ENCODE measurements at places on chromosomes 2 and 18.
A peak's percentile ranks its signal among the peaks of the same experiment; 100 is the strongest.

GRCh38 chr2:233967164-233967563, 50.0 kb downstream of the TRPM8 start:
- no peak for DNase-seq

DNA sequence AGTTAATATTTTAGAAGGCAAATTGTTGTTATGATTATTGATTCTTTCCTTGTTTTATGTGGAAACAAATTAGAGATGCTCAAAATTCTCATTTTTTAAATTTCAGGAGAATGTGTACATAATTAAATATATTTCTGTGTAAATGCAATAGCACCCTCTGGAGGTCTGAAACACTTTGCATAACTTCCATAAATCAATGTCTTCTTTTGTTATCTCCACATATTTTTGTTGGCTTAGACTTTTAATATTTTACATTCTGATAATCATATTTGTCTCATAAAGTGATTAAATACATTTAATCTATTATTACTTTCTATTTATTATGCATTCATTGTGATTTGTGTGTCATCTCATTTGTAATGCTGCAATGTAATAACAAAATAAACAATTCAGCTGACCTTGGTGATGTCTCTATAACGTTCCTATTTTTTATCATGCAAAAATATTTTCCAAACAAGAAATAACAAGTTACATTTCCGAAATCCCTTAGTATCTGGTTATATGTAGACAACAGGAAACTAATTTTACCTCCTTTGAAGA, 201.8 kb upstream of the GALNT5 start:
- no peak for DNase-seq

GRCh38 chr2:2243666-2244065, 87.4 kb downstream of the MYT1L start:
- DNase-seq, result no peak

DNA sequence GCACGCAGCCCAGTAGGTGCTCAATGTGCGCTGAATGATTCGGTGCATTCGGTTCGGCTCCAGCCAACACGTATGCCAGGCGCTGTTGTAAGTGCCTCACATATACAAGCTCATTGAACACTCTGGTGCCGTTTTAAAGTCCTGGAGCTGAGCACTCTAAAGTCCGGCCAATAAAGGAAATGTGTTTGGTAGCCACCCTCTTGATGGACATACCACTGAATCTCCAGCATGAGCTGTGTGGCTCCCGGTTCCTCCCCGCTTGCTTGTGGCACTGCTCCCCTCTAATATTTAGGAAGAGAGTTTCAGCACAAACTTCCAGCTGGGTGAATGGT, 112.1 kb downstream of the MCFD2 start:
- no peak for DNase-seq

DNA sequence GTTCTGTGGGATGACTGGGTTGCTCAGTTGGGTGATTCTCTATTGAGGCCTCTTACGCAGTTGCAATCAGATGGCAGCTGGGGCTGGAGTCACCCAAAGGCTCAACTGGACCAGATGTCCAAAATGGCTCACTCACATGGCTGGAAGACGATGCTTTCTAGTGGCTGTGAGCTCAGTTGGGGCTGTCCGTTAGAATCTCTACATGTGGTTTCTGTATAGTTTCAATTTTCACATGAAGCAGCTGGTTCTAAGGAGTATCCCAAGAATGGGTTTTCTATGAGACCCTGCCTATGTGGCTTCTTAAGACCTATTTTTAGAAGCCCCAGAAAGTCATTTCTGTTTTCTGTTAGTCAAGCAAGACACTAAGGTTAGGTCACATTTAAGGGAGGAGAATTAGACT, 4.4 kb downstream of the XRCC5 start:
- DNase-seq, result no peak

- no peak for DNase-seq
These were observed 16.0 kb upstream of the SNORC start for GRCh38 chr2:232854082-232854481.

GRCh38 chr18:9671214-9671613, 36.9 kb upstream of the RAB31 start:
- DNase-seq, result no peak

GRCh38 chr2:31384351-31384750, 30.2 kb downstream of the XDH start:
- no peak for DNase-seq

- DNase-seq, result peak; percentile 46
These were observed 77.2 kb upstream of the HPCAL1 start for GRCh38 chr2:10225291-10226037.

GRCh38 chr2:10405448-10405847, 42.7 kb downstream of the ODC1 start:
- DNase-seq, result no peak

GRCh38 chr2:230327418-230328154, 593 bp downstream of the SP140L start:
- no peak for DNase-seq

DNA sequence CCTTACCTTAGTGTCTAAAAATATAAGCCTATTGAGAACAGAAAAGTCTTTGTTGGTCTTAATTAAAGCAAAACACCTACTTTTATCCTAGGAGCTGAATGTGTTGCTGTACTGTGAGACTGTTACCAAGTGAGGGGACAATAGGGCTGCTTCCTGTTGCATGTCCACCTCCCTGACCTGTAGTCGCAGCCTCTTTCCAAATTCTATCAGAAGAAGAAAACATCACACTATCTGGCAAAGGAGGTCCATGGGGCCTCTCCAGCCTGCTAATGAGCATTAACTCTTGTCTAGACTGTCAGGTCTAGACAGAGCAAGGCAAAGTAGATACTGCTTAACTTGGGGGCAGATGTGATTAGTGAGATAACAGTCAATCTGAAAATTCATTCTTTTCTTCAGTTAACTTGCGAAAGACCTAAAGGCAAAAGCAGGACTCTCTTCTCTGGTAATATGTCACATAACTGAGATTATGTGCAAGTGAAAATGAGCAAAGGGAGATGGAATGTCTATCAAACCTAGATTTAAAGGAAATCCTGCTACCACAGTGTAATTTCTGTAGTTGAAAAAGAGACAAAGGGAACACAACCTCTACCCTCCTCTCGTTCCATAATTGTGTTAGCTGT, 66.9 kb downstream of the CDH20 start:
- DNase-seq, result no peak

DNA sequence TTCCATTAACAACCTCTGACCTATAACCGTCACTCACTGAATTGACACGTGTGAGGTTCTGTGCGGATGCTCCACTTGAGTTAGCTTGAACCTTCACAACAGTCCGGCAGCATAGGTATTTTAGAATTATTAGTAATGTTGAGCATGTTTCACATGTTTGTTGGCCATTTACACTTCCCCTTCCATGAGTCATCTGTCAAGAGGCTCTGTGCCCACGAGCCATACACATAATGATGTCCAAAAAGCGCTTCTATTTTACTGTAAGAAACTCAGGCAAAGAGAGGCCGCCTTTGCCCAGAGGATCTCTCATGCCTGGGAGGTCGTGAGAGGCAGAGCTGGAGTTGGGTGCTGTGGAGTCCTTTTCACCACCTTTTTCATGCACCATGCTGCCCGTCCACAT, 28.9 kb upstream of the TMEM214 start:
- DNase-seq, result no peak

DNA sequence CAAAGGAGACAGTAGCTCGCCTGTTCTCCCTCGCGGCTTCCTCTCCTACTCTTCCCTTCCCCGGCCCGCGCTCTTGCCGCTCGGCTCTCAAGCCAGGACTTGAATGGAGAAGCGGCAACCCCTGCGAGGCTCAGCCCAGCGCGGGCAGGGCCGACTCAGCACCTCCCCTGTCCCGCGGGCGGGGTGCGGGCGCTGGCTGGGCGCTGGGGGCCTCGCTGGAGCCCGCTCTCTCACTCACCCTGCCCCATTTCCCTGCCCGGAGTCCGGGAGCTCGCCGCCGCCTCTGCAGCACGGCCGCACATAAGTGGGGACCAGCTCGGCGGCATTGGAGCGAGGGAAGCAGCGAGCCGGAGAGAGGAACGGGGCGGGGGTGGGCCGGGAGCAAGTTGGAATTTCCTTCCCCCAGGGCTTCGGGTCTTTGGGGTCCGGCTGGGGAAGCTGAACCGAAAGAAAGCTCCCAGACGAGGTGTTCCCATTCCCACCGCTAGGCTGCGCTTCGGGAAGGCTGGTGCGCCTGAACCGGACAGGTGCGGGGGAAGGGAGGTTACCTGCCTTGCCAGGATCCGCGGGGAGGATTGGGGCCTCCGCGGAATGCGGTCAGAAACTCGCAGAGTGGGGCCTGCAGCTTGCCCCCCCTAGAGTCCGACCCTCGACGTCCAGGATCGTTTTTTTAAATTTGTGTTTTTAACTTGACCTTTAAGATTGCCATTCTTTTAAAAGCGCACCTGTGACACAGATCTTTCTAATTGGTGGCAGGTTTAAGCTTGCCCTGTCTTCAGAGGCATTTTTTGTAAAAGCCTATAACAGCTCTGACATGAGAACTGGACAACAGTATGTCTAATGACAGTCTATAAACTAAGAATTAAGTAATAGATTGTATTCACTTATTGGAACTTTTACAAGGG, at the start of gene COBLL1:
Gene COBLL1, minus strand, starts transcription at position 105 of the 905 bp plus-strand sequence. CDS start 627 bp downstream, outside the sequence.
- DNase-seq, result peak; percentile 90

GRCh38 chr2:219544567-219544966, 739 bp downstream of the TMEM198 start:
- DNase-seq, result no peak

DNA sequence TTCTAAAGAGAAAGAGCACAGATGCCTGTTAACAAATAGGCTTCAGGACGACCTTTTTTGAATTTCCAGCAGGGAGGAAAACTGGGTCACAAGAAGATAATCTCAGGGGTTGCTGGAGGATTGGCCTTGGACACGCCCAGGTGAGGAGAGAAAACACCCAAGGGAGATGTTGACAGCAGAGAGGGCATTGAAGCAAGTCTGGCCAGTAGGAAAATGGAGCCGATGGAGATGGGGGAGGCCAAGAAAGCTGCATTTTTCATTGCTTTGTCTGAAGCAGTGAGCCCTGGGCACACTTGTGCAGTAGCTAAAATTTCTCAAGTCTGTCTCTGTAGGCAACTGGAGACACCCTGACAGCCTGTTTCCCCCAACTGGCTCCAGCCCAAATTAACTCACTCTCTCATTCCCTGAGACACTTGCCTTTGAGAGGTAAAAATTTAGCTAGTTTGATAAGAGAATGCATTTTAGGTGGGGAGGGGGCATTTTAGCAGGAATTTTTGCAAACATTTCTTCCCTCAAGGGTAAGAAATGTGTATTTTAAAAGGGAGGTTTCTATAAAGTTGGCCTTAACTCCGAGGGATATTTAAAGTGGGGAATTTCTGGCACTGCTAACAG, 165.5 kb downstream of the TGIF1 start:
- no peak for DNase-seq

- peak; percentile 57 for DNase-seq
These were observed 114.5 kb downstream of the LOXHD1 start for GRCh38 chr18:46542545-46542944.

- DNase-seq, result no peak
These were observed 165.1 kb downstream of the FMNL2 start for GRCh38 chr2:152499896-152500735.

DNA sequence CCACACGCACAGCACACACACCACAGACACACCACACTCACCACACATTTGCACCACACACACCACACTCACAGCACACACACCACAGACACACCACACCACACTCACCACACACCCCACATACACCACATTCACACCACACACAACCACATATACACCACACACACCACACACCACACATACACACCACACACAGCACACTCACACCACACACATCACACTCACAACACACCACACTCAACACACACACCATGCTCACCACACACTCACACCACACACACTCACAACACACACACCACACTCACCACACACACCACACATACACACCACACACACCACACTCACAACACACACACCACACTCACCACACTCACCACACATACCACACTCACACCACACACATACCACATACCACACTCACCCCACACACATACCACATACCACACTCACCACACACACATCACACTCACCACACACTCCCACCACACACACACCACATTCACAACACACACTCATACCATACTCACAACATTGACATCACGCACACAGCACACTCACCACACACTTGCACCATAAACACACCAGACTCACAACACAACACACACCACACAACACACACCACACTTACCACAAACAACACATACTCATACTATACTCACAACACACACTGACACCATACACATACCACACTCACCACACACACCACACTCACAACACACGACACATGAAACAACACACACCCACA, 60.0 kb downstream of the SDC1 start:
- no peak for DNase-seq

GRCh38 chr2:117614823-117615534, 199.5 kb upstream of the DDX18 start:
- no peak for DNase-seq

- no peak for DNase-seq
These were observed 2.0 kb downstream of the SRSF7 start for GRCh38 chr2:38748943-38749804.

DNA sequence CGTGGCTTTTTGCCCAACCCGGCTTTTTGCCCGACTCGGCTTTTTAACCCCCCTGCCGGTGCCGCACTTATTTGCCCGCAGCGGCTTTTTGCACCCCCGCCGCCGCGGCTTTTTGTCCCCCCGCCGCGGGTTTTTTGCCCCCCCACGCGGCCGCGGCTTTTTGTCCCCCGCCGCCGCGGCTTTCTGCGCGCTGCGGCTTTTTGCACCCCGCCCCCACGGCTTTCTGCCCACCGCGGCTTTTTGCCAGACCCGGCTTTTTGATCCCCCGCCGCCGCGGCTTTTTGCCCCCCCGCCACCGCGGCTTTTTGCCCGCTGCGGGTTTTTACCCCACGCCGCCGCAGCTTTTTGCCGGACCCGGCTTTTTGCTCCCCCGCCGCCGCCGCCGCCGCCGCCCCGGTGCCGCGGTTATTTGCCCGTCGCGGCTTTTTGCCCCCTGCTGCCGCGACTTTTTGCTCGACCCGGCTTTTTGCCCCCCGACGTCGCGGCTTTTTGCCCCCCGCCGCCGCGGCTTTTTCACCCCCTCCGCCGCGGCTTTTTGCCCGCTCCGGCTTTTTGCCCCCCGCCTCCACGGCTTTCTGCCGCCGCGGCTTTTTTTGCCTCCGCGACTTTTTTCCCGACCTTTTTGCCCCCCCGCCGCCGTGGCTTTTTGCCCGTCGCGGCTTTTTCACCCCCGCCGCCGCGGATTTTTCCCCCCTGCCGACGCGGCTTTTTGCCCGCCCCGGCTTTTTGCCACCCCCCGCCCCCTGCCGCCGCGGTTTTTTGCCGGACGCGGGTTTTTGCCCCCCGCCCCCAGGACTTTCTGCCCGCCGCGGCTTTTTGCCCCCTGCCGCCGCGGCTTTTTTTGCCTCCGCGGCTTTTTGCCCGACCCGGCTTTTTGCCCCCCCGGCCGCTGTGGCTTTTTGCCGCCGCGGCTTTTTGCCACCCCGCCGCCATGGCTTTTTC, 2786.5 kb downstream of the RPIA start:
- DNase-seq, result peak; percentile 34

GRCh38 chr18:39167990-39168389, 1602.4 kb upstream of the CELF4 start:
- no peak for DNase-seq
